M059J (cell line): ENCODE measurements at places on chromosomes 6 and 20. TPM values are rescaled to one million over a fixed set of nuclear protein-coding genes. Genes with fewer than 3 reads are reported as not detected.

- DNase-seq, result no peak
Observed at GRCh38 chr20:361561-361960, 14.7 kb downstream of the NRSN2 start.

- DNase-seq, result no peak
Observed at GRCh38 chr6:153962555-153962954, 76.5 kb upstream of the OPRM1 start.

MAFB gene
- 4.2 and 7.4 TPM in 2 replicates for total RNA-seq

DNA sequence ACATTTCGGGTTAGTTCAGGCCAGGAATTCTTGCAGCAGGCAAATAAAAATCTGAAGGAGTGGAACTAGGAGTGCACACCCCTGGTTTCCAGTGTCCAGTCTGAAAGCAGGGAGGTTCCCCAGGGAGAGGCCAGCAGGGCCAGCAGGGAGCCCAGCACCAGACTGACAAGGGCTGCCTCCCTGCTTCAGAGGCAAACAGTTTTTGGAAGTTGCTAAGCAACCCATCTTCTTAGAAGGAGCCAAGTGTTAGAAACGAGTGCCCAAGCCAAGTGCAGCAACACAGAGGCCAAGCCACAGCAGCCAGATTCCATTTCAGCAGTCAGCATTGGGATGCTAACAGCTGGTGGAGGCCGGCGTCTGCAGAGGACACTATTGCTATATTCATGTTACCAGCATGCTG is 179.1 kb downstream of the SYNDIG1 start:
- DNase-seq, result no peak

- DNase-seq, result no peak
Observed at GRCh38 chr6:107103082-107103481, 12.2 kb downstream of the BEND3 start.

DNA sequence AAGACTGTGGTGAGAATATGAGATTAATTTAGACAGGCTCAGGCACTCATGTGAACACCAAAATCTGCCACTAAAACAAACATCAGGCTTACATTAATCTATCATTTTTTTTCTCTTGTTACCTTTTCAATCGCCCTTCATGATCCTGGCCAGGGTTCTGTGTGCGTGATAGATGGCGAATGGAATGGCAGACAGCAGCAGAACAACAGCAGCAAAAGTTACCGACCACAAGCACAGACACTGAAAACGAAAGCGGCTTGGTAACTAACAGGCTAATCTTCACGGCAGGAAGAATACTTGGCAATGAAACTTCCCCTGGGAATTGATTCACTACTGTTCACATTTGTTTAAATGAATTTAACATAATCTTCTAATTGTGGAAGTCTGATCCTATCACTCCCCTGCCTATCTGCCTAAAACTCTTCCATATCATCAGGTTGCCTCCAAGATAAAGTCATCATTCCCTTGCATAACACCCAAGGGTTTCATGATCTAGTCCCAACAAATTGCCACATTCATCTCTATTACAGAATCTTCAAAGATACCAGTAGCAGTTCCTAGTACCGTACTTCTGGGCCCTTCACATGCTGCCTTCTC is 28.7 kb downstream of the PTPRK start:
- DNase-seq, result peak; percentile 87

GRCh38 chr6:154962753-154963152 is 32.4 kb upstream of the TIAM2 start:
- peak; percentile 93 for DNase-seq

DUSP15 gene
- 0.91 and 3.2 TPM in 2 replicates for total RNA-seq

RIPPLY2 gene
- not detected in 2 replicates for total RNA-seq

HTR1B gene
- not detected in 2 replicates for total RNA-seq

FOXA2 gene
- not detected in 2 replicates for total RNA-seq
